ENCODE measurements at places on chromosomes 7 and 10.

GRCh38 chr10:69906425-69906824 lies 104.7 kb downstream of the COL13A1 start:
- DNase-seq, result no peak

GRCh38 chr7:20412032-20412431 lies 81.3 kb downstream of the ITGB8 start:
- no peak for DNase-seq

GRCh38 chr7:99371376-99371920 lies 3.1 kb upstream of the ARPC1B start:
- DNase-seq, result no peak

- no peak for DNase-seq
Observed at GRCh38 chr10:71939304-71939703, 24.9 kb upstream of the CHST3 start.

DNA sequence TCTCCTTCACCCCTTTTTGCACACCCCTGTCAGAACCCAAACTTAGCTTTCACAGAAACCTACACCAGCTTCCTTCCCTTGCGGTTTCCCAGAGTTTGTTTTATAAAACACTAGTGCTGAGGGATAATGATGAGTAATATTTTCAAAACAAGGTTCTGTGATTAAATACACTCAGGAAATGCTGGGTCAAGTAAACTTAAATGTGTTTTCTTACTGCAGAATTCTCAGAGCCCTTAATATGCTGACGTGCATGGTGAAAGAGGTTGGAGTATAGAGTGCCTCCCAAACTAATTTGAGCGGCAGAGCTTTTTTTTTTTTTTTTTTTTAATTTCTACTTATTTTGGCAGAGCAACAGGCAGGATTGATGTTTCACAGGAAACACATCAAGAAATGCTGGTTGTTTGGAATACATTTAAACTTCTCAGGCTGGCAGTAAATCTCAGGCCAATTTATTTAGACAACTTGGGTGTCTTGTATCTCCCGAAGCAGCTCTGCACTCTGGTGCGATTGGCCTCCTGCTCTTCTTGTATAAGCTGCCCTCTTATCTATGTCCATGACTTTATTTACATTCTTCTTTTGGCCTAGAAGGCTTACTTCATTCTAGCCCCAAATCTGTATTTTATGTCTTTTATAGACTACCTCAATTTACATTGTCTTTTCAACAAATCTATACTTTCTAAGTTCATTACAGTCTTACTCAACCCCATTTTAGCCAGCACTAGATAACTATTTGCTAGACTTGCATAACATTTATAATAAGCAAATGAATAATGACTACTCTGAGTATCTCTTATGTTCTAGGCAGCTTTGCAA lies 165.4 kb downstream of the BMPER start:
- no peak for DNase-seq

- DNase-seq, result no peak
Observed at GRCh38 chr7:140238778-140239652, 62.2 kb upstream of the KDM7A start.

- DNase-seq, result no peak
Observed at GRCh38 chr7:91319351-91319750, 55.1 kb downstream of the FZD1 start.

DNA sequence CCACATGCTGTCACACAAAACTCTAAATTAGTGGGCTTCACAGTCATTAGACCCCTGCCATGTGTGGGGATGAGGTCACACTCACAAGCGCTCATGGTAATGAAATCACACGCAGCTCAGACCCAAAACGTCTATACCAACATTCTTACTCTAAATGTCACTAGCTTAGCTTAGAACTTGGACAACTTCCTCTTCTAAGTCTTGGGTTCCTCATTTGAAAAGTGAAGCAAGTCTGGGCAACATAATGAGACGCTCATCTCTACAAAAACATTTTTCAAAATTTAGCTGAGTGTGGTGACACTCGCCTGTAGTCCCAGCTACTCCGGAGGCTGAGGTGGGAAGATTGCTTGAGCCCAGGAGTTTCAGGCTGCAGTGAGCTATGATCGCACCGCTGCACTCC lies 92.7 kb upstream of the MACROH2A2 start:
- DNase-seq, result no peak

DNA sequence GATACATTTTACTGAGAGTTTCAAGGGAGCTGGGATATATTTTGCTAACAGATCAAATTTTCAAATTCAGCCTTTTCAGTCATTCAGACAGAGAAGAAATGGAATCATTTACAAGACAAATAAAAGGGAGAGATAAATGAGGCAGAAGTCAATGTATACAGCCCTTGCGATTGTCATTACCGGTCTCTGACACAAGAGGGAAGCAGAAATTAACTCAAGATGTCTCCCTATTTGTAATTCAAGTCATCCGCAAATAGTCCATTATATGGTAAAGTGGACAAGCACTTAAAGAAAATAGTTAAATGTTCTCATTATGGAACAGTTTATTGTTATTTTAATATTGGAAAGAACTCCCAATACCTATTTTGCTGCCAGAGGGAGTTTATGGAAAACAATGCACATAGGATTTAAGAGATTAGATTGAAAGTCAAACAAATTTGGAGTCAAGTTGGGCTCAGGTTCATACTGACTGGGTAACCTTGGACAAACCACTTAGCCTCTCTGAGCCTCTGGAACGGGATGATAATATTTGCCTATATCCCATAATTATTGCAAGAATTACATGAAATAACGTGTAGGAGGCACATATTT lies 89.3 kb upstream of the PRKCQ start:
- no peak for DNase-seq

GRCh38 chr10:121362026-121362425 lies 236.2 kb downstream of the FGFR2 start:
- no peak for DNase-seq

DNA sequence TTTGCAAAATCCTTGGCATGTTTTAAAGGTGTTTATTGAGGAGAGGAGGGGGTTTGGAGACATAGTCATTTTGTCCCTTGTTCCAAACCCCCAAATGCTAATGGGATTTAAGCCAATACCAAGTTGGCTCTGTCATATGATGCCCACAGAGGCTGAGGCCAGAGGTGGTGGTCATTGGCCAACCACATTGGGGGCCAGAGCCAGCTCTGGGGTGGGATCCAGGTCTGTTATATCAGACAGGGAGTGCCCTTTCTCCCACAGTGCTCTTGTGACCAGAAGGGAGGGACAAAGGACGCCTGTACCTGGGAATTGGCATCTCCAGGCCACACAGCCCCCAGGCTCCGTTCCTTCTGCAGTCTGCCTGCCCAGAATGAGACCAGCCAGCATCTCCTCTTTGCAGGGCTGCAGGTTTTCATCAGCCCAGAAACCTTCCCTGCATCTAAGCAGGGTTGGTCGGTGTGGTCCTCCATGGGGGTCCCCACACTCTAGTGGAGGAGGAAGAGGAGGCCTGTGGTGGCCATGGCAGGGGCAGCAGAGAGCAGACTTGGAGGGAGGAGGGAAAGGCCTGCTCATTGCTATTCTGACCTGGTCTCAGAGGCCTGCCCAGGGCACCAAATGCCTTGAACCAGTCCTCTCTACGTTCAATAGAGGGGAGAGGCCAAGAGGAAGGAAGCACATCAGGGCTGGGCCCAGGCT lies 17.9 kb downstream of the ADCYAP1R1 start:
- no peak for DNase-seq

DNA sequence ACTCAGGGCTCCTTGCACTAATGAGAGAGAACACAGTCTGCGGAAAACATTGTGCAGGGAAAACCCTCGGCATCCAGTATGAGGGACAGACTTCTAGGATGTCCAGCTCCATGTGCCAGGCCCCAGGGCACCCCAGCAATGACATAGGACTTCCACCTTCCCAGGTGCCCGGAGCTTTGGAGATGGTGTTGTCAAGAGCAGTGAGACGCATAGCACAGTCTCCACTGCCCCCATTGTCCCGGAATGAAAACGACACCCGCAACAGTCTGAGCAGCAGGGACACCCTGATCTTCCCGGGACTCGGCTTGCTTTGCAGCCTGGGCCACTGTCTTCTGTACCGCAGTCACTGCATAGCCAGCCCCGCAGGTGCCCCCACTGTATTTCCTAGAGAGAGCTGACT lies 339.2 kb upstream of the ADARB2 start:
- DNase-seq, result no peak

DNA sequence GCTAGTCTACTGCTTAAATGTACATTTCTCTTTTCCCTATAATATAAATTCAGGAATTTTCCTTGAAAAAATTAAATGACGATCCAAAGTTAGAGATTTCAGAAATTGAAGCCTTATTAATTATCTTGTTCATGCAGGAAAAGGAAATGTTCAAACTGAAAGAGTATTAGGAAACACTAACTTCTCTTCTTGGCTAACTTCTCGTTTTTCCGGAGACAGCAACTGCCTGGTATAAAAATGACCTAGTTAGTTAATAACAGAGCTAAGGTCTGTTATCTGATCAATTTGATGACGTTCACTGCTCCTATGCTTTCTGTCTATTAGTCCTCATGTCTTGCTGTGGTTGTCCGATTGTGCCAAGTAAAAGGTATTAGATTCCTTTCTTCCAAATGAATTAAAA lies 212.5 kb downstream of the DGKB start:
- DNase-seq, result no peak

DNA sequence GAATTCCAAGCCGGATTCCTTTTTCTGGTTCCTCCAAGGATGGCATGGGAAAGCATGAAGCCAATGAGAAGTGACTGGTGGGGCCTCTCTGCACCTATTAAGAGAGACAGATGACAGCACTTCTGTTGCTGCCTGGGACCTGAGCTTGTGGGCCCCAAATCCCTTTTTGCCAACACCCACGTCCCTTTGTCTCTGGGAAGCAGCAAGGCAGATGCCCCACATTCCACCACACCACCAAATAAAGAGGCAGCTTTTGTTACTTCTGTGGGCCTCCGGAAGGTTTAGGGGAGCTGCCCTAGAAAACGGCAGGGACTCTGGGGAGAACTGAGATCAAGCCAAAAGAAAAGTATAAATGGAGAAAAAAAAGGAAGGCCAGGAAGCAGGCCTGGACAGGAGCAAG lies 3.4 kb downstream of the CCDC136 start:
- DNase-seq, result no peak

DNA sequence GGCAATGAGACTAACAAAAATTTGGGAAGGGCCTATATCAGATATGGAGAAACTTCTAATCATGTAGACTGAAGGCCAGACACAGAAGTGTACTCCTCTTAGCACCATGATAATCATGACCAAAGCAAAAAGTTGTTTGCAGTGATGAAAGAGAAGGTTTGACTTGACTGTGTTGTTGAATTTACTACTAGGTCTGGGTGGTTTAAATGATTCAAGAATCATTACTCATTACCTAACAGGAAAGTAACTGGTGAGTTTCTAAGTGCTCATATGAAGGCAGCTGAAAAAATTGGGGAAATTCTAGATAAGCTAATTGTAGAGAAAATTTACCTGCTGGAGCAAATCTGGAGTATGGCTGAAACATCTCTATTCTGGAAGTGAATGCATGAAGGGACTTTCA lies 451.5 kb upstream of the SORCS1 start:
- no peak for DNase-seq

GRCh38 chr10:112456533-112456932 lies 9.5 kb downstream of the VTI1A start:
- DNase-seq, result no peak

DNA sequence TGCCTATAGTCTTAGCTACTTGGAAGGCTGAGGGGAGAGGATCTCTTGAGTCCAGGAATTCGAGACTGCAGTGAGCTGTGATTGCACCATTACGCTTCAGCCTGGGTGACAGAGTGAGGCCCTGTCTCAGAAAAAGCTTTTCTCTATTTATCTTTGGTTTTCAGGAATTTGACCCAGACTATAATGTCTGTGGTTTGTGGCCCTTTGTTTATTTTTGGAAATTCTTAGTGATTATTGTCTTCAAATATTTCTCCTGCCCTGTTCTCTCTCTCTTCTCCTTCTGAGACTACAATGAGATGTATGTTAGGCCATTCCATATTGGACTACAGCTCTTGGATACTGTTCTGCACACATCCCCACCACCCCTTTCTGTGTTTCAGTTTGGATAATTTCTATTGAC lies 4.7 kb downstream of the MUC12 start:
- no peak for DNase-seq

GRCh38 chr7:53917637-53918036 lies 624.5 kb upstream of the VSTM2A start:
- DNase-seq, result no peak

GRCh38 chr10:103584216-103585010 lies 90.9 kb downstream of the NEURL1 start:
- DNase-seq, result no peak

DNA sequence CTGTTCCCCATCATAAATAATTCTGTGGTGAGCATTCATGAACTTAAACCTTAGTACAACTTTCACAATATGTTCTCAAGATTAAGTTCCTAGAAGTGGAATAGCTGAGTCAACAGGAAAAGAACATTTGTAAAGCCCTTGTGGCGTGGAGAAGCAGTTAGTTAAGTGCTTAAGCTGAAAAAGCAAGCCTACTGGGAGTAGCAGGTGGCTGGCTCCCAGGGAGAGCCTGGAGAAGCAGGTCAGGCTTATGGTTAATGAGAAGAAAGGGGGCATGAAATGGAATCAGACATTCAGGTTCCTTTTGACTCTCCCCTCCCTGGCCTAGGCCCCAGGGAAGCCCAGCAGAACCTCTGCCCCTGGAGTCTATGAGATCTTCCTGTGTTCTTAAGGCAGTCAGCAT lies 35.3 kb downstream of the VSTM4 start:
- DNase-seq, result no peak

GRCh38 chr7:64747802-64748201 lies 46.4 kb upstream of the ZNF138 start:
- no peak for DNase-seq

GRCh38 chr7:137834552-137834951 lies 12.2 kb downstream of the DGKI start:
- DNase-seq, result no peak

GRCh38 chr10:56653289-56653688 lies 292.2 kb upstream of the ZWINT start:
- no peak for DNase-seq

GRCh38 chr10:86366033-86366901 lies at the start of gene GRID1:
GRID1 (minus strand) TSS chr10:86366795.
- DNase-seq, result no peak

GRCh38 chr10:132459301-132460003 lies 62.5 kb downstream of the PWWP2B start:
- DNase-seq, result no peak

- no peak for DNase-seq
Observed at GRCh38 chr7:47153058-47153457, 428.9 kb downstream of the TNS3 start.

DNA sequence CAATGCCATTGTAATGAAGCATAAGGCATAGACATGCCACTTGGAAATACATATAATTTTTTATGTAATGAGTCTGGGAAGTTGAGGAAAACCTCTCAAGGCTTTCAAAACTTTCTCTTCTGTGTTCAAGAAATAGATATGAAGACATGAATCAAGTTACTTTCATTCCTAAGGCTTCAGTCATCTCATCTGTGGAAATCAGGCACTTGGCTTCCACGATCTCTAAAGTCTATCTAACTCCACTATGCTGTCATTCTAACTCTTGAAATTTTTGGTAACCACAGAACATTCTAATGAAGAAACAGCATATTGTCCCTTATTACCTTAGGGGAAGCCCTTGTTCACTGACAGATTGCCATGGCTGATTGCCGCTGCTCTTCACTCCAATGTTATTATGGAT lies 242.6 kb downstream of the CNTNAP2 start:
- DNase-seq, result no peak

- DNase-seq, result no peak
Observed at GRCh38 chr10:99852481-99853213, 70.2 kb downstream of the ABCC2 start.

Data from esophagus squamous epithelium (tissue), 5 donors.